ENCODE measurements at places on chromosomes 2 and 18.

- DNase-seq: no peak
These were observed 971 bp downstream of the ZNF385B start for GRCh38 chr2:179860255-179861026.

- no peak for DNase-seq
These were observed 28.5 kb upstream of the FAHD2A start for GRCh38 chr2:95374029-95374428.

DNA sequence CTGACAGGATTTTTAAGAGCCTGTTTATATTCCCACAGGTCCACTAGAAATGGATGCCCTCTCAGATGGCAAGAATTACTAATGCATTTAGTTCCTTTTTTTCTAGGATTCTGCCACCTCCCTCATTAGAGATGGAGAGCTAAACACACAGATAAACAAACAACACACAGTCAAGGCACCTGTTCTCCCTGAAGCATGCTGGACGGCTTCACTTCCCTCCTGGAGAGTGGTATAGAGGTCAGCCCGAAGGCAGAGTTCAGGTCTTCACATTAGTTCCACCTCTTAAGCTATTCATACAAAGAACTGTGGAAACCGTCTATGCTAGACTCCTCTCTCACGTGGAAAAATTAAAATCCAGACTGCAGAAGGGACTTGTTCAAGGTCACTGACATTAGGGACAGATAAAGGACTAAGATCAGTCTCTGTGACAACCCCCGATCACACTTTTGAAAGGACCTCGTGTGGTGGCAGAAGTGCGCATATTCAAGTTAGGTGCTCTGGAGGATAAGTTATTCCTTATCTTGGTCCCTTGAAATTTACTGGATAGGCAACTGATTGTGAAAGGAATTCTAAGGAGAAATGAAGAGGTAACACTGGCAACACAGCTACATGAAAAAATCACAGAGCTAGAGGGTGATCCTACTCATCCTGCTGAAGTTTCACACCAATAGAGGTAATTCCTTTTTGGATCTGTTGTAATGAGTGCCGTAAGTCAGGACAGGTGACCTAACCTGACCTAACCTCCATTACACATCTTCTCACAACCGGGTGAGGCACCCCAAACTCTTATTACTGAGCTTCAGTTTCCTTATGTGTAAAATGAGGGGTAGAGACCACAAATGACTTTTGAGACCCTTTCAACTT is 75.1 kb downstream of the SPRED2 start:
- DNase-seq: no peak

DNA sequence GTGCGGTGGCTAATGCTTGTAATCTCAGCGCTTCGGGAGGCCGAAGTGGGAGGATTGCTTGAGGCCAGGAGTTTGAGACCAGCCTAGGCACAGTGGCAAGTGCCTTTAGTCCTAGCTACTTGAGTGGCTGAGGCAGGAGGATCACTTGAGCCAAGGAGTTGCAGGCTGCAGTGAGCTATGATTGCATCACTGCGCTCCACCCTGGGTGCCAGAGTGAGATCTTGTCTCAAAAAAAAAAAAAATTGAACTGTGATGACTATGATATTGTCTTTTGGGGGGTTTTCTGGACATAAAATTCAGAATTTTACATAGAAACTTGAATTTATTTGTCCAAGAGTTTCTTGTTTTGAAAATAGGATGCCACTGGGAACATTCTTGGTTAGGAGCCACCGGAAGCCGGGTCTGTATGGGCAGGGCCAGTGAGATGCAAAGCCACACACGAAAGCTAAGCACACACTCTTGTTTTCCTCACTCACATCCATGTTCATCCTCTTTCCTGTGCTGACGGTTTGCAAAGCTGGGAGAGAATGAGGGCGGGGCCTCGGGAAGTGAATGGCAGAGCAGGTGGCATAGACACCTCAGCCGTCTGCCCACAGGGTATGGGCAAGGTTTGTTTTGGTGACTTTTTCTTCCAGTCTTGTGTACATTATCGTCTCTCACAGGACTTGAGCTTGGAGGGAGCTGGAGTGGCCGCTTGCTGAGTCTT is 12.6 kb downstream of the AGAP1 start:
- no peak for DNase-seq

GRCh38 chr2:42063431-42064171 is 15.8 kb downstream of the PKDCC start:
- DNase-seq: no peak

GRCh38 chr2:188369365-188369764 is 77.7 kb downstream of the GULP1 start:
- no peak for DNase-seq

DNA sequence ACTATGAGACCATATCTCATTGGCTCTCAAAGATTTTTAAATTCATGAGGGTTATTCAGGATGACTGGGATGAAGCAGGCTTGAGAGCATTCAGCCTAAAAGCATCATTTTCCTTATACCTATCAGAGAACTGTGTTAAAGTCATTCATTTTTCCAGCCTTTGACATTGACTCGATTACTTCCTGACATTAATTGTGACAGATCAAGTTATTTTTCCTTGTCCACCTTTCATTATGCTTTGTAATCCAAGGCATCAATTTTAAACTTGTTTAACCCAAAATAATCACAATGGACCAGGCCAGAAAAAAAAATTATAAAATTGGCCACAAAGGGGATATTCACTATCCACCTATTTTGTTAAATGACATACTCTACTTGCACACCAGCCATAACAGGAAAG is 1606.8 kb upstream of the PIK3C3 start:
- no peak for DNase-seq

- DNase-seq: no peak
These were observed 104.0 kb upstream of the POU3F3 start for GRCh38 chr2:104749856-104750460.

DNA sequence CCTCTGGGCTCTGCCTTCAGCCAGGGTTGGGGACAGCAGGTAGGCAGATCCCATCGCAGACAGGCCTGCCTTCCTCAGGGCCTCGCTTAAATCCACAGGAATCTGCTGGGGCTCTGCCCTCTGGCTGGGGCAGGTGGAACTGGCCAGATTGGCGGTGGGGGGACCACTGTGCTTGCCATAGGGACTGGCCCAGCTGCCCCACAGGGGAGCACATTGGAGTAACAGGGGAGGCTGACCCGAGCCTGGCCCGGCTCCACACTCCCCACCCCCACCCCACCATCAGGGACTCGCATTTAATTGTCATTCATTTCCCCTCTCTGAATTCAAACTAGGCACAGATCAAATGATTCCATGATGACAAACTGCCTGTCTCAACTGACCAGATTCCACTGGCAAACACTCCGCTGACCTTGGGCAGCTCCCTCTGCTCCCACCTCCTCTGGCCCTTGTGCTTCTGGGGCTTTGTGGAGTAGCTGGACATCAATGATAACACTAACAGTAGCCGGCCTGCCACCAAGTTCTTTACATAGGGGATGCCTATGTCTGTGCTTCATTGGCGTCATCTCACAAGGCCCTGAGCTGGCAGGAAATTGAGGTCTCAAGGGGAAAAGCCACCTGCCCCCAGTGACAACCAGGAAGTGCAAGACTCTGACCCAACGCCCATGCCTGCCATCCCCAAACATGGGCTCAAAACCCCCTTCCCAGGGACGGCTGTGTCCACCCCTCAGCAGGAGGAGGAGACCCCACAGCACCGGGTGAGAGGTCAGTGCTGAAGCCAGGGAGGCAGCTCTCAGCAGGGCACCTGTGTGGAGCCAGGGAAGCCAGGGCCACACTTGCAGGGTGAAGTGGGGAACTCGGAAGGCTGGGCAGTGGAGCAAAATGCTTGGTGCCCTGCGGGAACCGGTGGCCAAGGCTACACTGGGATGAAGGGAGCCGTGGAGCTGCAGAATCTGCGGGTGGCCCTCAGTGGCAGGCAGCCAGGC is 2.1 kb upstream of the B3GNT7 start:
- DNase-seq: peak; percentile 32

- no peak for DNase-seq
These were observed 348.3 kb upstream of the DSEL start for GRCh38 chr18:67864677-67865340.

DNA sequence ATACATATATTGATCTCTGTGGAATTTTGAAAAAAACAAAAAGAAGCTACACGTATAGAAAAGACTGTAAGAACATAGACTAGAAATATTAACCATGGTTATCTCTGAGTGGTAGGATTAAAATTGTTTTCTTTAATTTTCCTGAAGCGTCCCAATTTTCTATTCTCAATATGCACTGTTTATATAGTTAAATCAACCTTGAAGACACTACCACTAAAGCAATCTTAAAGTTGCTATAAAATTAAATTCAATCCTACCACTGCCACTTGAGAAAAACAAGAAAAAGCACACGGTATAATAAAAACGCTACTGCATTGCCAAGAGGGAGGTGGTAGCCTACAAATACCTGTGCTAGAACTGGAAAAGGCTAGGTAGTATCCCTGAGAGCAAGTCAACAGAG is 47.2 kb downstream of the TRIP12 start:
- no peak for DNase-seq

Data from left ventricle myocardium superior (tissue), 1 donor.